ENCODE measurements at places on chromosomes 12 and 14. TPM values are rescaled to one million over a fixed set of nuclear protein-coding genes. Genes with fewer than 3 reads are reported as not detected.

Gene ENO2
- 10.2 TPM for total RNA-seq

Gene SLCO1B1
- not detected for total RNA-seq

Gene TMEM19
- total RNA-seq, result 25.7 TPM

Gene FAM90A1
- total RNA-seq, result 0.46 TPM

Gene GTF2A1
- total RNA-seq, result 17.3 TPM

Gene PTHLH
- total RNA-seq, result not detected

Gene SMCO2
- not detected for total RNA-seq

Gene GALNT9
- total RNA-seq, result not detected

Gene SRRM4
- 0.43 TPM for total RNA-seq

Data from Right ventricle myocardium inferior (tissue), 1 donor.